ENCODE measurements at places on chromosomes 2 and 18.

DNA sequence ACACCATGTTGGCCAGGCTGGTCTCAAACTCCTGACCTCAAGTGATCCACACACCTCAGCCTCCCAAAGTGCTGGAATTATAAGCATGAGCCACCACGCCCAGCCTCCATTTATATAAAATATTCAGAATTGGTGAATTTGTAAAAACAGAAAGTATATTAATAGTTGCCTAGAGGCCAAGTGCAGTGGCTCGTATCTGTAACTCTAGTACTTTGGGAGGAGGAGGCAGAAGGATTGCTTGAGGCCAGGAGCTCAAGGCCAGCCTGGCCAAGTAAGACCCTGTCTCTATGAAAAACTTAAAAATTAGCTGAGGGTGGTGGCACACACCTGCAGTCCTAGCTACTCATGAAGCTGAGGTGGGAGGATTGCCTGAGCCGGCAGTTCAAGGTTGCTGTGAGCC, 89.6 kb downstream of the SLC25A12 start:
- no peak for DNase-seq

GRCh38 chr2:161370981-161371380, 45.1 kb upstream of the TBR1 start:
- no peak for DNase-seq

DNA sequence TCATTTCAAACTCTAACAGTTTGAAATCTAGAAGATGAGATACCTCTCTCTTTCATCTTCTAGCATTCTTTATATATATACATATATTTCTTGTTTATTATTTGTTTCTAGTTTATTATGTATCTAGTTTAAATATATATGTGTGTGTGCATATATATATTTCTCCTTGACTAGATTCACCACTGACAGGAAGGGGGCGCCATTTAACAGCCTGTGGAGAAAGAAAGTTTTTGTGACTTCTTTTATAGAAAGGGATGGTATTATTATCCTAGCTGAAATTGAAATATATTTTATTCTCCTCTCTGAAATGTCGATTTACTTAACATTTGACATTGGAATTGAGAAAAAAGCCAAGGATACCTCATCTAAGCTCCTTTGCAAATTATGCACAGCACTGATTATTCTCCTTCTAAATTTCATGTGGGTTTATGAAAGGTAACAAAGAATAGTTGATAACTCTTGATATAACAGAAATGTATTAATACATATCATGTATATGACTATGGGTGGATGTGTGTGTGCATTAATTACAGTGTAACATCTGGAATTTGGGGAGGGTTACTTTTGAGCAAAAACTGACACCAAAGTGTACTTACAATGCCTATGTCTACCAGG, 160.7 kb upstream of the NT5C1B start:
- peak; percentile 11 for DNase-seq

GRCh38 chr2:142581491-142581890, 296.0 kb upstream of the KYNU start:
- DNase-seq: no peak

DNA sequence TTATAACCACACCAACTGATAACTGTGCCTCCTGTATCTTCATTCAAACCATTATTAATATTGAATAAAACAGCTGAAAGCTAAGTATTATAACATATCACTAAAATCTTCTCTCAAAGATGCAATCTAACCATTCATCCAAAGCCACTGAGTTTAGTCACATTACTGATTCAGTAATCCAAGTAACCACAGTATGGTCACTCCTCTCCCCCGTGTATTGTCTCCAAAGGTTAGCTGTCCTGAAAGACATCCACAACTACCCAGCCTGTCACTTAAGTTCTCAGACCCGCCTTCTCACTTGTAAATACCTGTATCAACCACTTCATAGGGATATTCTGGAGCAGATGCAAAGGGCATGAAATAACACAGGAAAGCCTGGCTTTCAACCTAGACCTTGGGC, 213.4 kb upstream of the BOD1L2 start:
- no peak for DNase-seq

- peak; percentile 20 for DNase-seq
Observed at GRCh38 chr2:208266553-208266893, 468 bp downstream of the PIKFYVE start.

DNA sequence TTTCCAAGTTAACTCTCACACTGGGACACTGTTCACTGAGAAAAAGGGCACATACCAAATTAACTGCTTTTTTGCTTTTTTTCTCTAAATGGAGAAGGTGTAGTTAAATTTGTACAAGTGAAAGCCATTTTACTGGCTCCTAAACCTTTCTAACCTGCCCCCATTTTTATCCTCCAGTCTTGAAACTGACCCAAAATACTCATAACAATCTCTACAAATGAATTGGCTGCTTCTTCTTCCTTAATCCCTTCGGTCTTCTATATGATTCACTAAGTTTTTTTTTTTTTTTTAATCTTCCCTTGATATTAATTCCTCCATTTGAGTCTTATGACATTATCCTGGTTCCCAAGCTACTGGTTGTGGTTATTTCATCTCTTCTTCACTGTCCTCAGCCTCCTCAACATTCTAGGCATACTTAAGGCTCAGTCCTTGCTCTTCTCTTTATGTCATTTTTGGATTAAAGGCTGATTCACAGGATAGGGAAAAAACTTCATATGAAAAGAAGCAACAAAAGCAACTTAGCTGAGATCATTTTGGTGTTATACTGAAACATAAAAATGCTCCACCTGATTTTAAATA, 19.8 kb downstream of the ORC2 start:
- DNase-seq: no peak

DNA sequence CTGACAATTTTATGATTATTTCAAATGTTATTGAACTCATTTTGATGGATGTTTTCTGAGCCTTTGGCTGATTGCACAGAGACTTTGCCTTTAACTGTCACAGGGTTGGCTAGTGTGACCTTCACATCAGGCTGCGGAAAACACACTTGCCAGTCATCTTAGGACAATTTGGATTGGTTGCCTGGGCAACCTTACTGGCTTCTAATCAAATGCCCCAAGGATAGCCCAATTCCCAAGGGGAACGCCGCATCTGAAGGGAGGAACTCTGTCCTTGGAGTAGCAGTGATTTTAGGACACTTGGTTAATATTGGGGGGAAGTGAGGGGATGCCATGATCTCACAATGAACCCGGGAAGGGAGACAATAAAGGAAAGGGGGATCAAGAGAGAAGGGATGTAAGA, 29.5 kb downstream of the OSBPL6 start:
- no peak for DNase-seq

DNA sequence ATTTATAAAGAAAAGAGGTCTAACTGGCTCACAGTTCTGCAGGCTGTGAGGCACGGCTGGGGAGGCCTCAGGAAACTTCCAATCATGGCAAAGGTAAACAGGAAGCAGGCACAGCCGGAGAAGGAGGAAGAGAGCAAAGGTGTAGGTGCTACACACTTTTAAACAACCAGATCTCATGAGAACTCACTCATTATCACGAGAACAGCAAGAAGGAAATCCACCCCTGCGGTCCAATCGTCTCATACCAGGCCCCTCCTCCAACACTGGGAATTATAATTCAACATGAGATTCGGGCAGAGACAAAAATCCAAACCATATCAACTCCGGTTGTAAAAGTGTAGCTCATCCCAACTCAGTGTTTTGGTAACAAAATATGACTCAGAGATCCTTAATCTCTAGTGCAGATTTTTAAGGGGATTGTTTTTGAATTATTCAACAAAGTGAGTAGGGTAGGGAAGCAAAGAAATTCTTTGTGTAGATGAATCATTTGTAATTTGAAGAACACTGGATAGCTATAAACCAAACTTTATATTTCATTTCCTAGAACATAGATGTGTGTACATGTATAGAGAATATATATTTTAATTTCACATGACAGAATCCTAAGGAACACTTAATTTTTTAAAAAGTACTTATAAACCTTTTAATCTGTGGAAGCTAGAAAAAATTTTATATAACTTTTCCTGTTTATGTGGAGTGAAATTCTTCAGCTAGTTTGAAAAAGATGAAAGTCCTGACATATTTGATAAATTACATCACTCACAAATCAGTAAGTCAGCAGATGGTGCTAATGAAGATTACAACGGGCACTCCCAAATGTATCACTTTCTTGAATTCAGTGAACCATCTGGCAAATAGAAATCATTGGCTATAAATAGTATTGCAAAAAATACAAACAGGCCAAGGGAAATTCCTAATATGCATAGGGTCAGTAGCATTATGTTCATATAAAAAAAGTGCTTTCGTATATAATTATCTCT, 130.1 kb downstream of the OLA1 start:
- peak; percentile 32 for DNase-seq

GRCh38 chr2:45132551-45132950, 123.3 kb upstream of the SIX2 start:
- no peak for DNase-seq

GRCh38 chr18:74412116-74412880, 44.8 kb downstream of the DIPK1C start:
- no peak for DNase-seq

- DNase-seq: no peak
Observed at GRCh38 chr2:240211598-240212424, 71.4 kb upstream of the OTOS start.

GRCh38 chr2:101677658-101678057, 19.8 kb upstream of the MAP4K4 start:
- DNase-seq: no peak

Data from hematopoietic multipotent progenitor cell treated with erythropoietin and hydrocortisone succinate and interleukin-3 and kit ligand, for 15 days (in vitro differentiated cells).